Activated T-cell treated with anti-CD3 and anti-CD28 coated beads, Interleukin-2, amount 50 U/mL, for 24 hours (primary cell): ENCODE measurements at places on chromosomes 7 and 10.
A peak's percentile ranks its signal among the peaks of the same experiment; 100 is the strongest.

- DNase-seq, result no peak
- H3K27me3 ChIP-seq, result no peaks in the 10 kb centered on the region
- peaks cover 26% of the 10 kb centered on the region for H3K36me3 ChIP-seq
- peak overlapping the region; percentile 51 for H3K4me3 ChIP-seq
These were observed 54.2 kb upstream of the SVIL start for GRCh38 chr10:29689001-29689400.

GRCh38 chr7:125592331-125592730 is 662.7 kb upstream of the POT1 start:
- no peak overlapping the region for H3K4me3 ChIP-seq
- H3K36me3 ChIP-seq, result no peaks in the 10 kb centered on the region
- no peak for DNase-seq
- H3K27ac ChIP-seq, result no peak overlapping the region
- no peaks in the 10 kb centered on the region for H3K4me1 ChIP-seq
- no peaks in the 10 kb centered on the region for H3K27me3 ChIP-seq

- no peaks in the 10 kb centered on the region for H3K36me3 ChIP-seq
- no peak within 1 kb of the TSS for H3K27ac ChIP-seq
- H3K27me3 ChIP-seq, result peaks cover 75% of the 10 kb centered on the region
- H3K4me3 ChIP-seq, result peak within 1 kb of the TSS; percentile 71
- H3K4me1 ChIP-seq, result peaks cover 18% of the 10 kb centered on the region
- DNase-seq, result peak; percentile 62
These were observed at the start of gene ADRA2A for GRCh38 chr10:111076682-111077478. ADRA2A (plus strand) TSS chr10:111077029; CDS start chr10:111077997, 968 bp downstream.

DNA sequence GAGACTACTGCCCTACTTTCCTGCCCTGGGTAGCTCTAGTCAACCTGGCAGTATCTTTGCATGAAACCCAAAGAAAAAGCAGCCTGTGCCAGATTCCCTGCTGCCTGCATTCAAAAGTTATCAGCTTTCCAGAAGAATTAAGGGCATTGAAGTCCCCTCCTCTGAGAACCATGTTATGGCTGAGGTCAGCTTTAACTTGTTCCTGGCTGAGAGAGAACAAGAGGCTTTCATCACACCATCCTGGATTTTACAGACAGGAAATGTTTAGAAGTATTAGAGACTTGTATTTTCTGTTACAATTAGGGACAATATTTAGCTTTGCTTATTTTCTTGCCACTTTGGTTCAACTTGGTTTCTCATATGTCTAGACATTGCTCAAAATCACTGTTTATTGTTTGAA is 238.8 kb downstream of the ARL4A start:
- no peak overlapping the region for H3K27ac ChIP-seq
- no peaks in the 10 kb centered on the region for H3K36me3 ChIP-seq
- peaks cover 7% of the 10 kb centered on the region for H3K27me3 ChIP-seq
- H3K4me1 ChIP-seq, result no peaks in the 10 kb centered on the region
- no peak for DNase-seq

DNA sequence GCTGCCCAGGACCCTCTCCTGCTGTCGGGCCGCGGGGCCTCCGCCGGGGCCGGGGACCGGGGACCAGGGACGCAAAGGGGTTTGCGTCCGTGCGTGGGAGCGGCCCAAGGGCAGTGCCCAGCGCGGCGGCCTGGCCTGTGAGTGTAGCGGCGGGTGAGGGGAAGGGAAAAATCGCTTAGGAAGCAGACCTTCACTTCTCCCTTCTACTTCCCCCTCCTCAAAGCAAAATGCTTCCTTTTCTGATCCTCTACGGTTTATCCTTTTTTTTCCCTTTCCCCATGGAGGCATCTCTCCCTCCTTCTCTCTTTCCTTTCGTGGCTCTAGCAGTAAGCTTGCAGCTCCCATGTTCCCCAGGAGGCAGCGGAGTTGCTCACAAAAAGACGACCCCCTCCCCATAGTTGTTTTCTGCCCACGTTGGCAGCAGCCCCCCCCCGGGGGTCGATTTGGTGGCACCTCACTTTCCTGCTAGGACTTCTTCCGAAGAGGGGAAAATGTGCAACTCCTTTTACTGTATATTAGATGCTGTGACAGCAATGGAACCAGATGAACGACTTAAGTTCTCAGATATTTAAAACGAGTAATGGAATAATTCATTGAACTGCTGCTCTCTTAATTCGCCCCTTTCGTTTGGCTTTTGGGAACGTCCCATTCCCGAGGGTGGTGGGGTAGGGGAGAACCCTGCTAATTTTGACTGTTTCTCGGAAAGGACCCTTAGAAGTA is 724 bp downstream of the CAPZA2 start:
- peaks cover 51% of the 10 kb centered on the region for H3K4me1 ChIP-seq
- H3K27ac ChIP-seq, result peak overlapping the region; percentile 96

GRCh38 chr7:13057462-13058200 is 370.2 kb downstream of the ARL4A start:
- no peak for DNase-seq
- H3K4me1 ChIP-seq, result peaks cover 16% of the 10 kb centered on the region
- H3K27me3 ChIP-seq, result no peaks in the 10 kb centered on the region
- peak overlapping the region; percentile 45 for H3K27ac ChIP-seq

DNA sequence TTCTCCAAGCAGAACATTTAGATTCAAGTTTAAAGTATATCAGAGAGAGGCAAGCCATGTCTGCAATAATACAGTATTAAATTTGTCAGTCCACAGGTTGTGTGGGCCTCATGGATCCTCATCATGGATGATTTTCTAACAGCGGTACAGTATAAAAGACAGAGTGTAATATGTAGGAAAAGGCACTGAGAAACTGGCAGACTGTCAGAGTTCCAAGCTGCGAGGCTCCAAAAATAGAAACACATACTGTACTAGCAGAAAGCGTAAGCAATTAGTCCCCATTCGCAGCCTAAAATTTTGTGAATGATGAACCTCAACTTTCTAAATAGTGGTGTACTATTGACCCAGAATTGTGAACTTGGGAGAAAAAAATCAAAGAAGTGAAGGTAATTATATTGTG is 933.3 kb downstream of the XPNPEP1 start:
- no peaks in the 10 kb centered on the region for H3K36me3 ChIP-seq
- H3K4me3 ChIP-seq, result no peak overlapping the region
- H3K27me3 ChIP-seq, result no peaks in the 10 kb centered on the region
- H3K4me1 ChIP-seq, result no peaks in the 10 kb centered on the region

DNA sequence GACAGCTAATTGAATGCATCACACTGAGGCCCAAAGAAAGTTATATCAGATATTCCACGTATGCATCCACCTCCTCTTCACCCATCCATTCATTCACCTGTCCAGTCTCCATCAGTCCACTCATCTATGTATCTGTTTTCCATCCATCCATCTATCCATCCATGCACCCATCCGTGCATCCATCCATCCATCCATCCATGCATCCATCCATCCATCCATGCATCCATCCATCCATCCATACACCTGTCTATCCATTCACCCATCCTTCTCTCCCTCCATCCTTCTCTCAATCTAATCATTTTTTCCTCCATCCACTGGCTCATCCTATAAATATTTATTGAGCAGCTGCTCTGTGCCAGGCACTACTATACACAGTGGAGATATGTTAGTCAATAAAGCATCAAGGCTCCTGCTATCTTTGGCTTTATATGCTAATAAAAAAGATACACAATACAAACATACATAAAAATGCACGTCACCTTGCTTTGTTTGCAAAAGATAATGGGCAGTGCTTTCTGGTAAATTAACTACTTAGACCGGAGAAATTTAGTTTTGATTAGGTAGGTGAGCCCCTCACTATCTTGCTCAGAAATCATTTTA is 442.0 kb upstream of the KLF6 start:
- DNase-seq, result no peak
- no peaks in the 10 kb centered on the region for H3K36me3 ChIP-seq
- no peak overlapping the region for H3K27ac ChIP-seq
- no peak overlapping the region for H3K4me3 ChIP-seq

GRCh38 chr7:101173752-101174244 is 6.3 kb downstream of the NAT16 start:
- peak; percentile 84 for DNase-seq
- H3K27ac ChIP-seq, result no peak overlapping the region
- peaks cover 90% of the 10 kb centered on the region for H3K27me3 ChIP-seq
- peak overlapping the region; percentile 26 for H3K4me3 ChIP-seq
- no peaks in the 10 kb centered on the region for H3K36me3 ChIP-seq
